ENCODE measurements at places on chromosomes 4 and X. TPM values are rescaled to one million over a fixed set of nuclear protein-coding genes. Genes with fewer than 3 reads are reported as not detected.

- no peak for DNase-seq
Observed at GRCh38 chrX:53666171-53666570, 20.3 kb downstream of the HUWE1 start.

The ZCCHC18 gene
- 0.51 TPM for total RNA-seq

The AWAT2 gene
- total RNA-seq: 10.4 TPM

The SEC31A gene
- 166 TPM for total RNA-seq

- no peak for DNase-seq
Observed at GRCh38 chrX:21747558-21747957, 10.4 kb downstream of the SMPX start.

The PDCL2 gene
- total RNA-seq: not detected

GRCh38 chr4:48119646-48120045, 14.4 kb downstream of the TXK start:
- DNase-seq: no peak

- no peak for DNase-seq
Observed at GRCh38 chr4:139314047-139314800, 11.9 kb upstream of the NDUFC1 start.

DNA sequence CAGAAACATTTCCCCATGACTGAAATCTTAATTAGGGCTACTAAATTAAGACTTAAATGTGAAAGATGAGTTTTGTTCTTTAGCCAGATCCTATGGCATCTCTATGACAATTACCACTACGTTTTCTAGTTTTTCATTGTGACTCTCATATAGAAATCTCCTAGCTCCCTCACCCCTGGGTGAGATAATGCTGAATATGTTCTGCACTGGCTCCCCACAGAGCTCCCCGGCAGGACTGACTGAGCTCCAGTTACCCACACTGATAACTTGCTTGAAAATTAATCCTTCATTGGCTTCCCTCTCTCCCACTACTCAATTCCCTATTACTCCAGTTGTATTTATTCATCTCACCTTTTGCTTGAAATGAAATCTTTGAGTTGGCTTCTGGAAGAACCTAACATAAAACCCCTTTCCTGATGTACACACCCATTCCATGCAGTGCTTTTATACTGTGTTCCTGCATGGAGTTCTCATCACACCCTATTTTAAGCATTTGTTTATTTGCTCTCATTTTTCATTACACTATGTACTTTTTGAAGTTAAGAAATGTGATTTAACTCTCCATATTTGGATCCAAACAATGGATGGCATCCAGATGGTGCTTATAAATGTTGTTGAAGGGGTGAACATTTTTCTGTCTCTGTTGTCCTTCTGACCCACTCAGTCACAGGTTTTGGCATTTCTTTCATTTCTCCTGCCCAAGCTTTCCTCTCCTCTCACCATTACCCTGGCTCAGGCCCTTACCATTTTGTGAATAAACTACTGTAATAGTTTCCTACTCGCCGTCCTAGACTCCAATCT, 623.4 kb downstream of the SPRY1 start:
- no peak for DNase-seq

The SAGE1 gene
- total RNA-seq: not detected

The SSX1 gene
- total RNA-seq: not detected

- peak; percentile 26 for DNase-seq
Observed at GRCh38 chr4:76306882-76307659, 538 bp downstream of the STBD1 start.

The RPA4 gene
- 1.1 TPM for total RNA-seq

- DNase-seq: no peak
Observed at GRCh38 chrX:138270931-138271330, 440.6 kb downstream of the FGF13 start.

The ANOS1 gene
- total RNA-seq: 3.8 TPM

- peak; percentile 77 for DNase-seq
Observed at GRCh38 chrX:49292400-49293362, 10.8 kb upstream of the GAGE10 start.

DNA sequence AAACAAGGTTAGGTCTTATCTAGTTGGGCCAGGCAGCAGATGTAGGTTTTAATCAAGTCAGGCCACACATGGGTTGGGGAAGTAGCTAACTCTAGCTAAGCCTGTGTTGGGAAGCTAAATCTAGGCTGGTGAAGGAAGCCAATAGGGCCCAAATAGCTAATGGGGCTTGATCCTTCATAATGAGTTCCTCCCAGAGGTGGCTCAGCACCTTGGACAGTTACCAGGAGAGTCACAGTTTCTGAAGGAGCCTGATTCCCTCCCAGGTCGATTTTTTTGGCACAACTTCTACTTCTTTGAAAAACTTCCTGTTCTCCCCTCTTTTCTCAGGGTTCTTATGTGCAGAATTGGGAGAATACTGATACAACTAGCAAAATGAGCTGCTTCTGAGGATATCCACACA, 242.5 kb upstream of the PRPS2 start:
- no peak for DNase-seq

The F8A1 gene
- 5.1 TPM for total RNA-seq

GRCh38 chr4:14178421-14178820, 550.9 kb upstream of the BOD1L1 start:
- no peak for DNase-seq

GRCh38 chr4:85707611-85708010, 232.7 kb downstream of the ARHGAP24 start:
- DNase-seq: no peak

The NUP62CL gene
- 1.6 TPM for total RNA-seq

DNA sequence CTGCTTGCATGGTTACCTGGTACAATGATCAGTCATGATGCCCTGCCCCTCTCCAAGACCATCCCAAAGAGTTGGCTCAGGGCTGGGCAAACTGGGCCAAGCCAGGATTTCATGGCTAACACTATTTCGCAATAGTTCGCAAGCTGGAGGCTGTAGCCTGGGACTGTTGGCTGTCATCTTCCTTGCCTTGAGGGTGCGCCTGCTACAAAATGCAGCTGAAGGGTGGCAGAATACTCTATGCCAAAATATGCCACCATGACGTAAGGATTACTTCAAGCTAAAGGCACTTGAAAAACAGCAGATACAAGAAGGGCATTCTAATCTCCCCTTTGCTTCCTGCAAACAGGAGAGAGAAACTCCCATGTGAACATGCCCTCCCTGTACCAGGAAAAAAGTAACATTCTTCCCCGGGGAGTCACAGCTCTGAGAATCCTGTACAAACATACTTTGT, 21.0 kb downstream of the SAT1 start:
- DNase-seq: no peak

GRCh38 chr4:120871173-120871572, 51.4 kb downstream of the PRDM5 start:
- DNase-seq: no peak

The HDAC6 gene
- 55.7 TPM for total RNA-seq

DNA sequence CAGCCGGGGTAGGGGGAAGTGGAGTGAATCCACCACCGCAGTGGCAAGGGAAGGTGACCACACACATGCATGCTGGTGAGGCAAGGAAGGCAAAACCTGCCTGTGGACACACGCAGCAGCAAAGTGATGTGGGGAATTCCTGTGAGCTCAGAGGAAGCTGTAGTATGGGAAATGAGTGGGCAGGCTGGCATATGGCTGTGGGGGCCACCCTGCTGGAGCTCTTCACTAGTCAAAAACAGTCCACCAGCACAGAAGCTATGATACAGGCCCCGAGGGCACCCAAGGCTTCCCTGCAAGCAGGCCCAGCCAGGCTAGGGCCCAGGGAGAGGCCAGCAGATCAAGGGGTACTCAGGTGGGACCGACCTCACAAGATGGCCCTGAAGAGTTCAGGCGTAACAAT, 239.1 kb downstream of the CHM start:
- DNase-seq: no peak

DNA sequence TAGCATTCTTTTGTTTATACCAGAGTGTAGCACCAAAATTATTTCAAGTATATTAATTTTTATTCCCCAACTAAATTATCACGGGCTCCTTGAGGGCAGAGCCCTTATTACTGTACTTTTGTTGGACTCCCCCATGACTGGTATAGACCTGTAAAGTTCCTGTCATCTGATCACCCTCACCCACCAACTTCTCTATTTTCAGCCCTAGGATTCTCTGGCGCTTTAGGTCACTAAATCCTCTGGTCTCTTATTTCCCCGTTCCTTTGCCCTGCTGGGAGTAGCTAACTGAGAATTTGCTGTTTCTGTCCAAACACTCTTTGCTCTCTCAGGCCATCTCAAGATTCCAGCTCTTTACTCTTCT, 3.2 kb upstream of the XKRX start:
- no peak for DNase-seq

- no peak for DNase-seq
Observed at GRCh38 chr4:170170861-170171260, 81.1 kb upstream of the AADAT start.

DNA sequence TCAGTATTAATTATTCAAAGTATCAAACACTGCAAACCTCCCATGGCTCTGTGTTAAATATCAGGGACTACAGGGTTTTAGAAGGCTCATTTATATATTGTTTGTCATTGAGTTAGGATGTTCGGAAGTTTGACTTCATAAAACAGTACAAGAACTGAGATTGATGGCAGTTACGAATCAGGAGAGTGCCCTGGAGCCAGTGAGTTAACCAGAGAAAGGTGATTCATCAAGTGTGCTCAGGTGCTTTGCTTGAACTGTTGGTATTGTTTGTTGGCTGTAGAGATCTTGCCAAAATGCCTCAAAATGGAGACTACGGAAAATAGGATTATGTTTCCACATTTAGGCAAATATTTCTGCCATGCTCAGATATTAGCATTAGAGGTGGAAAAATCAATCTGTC, 7.5 kb upstream of the GPR101 start:
- no peak for DNase-seq

GRCh38 chr4:75698963-75699228, 25.5 kb upstream of the USO1 start:
- no peak for DNase-seq

GRCh38 chrX:68832516-68833447, 4.0 kb downstream of the EFNB1 start:
- DNase-seq: peak; percentile 79

DNA sequence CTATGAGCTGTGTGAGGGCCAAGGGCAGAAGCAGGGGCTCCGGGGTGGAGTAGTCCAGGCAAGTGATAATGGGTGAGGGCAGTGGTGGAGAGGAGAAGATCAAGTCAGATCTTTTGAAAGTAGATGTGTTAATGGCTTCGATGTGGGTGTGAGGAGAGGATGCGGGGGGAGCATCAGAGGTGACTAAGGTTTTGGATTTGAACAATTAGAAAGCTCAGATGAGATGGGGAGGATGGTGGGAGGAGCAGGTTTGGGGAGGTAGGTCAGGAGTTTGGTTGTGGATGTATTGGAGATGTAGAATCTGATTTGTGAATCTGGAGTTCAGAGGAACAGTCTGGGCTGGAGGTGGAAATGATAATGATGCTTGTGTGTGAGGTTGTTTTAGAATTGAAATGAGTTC, 4.6 kb downstream of the FTSJ1 start:
- no peak for DNase-seq

- no peak for DNase-seq
Observed at GRCh38 chrX:421646-422391, 35.1 kb upstream of the PPP2R3B start.

The WWC2 gene
- 13.5 TPM for total RNA-seq

The PPP2R2C gene
- 50.7 TPM for total RNA-seq

- DNase-seq: no peak
Observed at GRCh38 chrX:103309860-103310554, 783 bp downstream of the BEX2 start.

DNA sequence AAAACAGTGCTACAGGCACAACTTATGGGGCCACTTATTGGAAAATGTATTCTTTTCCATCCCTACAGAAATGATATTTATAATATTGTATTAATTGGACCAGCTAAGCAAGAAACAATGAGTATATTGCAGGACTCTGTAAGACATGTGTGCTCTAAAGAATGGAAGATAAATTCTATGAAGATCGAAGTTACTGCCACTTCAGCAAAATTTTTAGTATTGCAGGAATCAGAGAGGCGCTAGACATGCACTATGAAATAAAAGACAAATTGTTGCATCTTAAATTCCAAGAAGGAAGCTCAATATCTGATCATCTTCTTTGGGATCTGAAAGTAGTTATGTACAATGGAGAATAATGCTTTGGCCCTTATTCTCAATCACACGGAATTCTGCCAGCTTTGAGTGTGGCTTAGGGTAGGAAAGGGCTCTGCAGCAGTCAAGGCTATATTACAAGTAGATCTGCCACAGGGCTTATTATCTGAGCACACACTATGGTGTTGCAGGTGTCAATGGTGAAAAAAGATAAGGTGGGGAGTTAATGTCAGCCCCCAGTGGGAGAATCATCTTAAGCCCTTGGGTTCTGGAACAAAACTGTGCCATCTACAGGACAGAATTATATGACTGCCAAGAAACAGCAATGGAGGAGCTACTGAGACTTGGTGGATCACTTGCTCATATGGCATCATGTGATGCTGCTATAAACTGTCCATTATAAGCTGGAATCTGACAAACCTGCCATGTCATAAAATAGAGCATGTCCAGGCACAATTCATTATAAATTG, 334.0 kb upstream of the NDST3 start:
- DNase-seq: no peak

- no peak for DNase-seq
Observed at GRCh38 chr4:73098016-73098415, 28.5 kb upstream of the COX18 start.

Measured in lower leg skin (tissue), 4 donors.